Stomach (tissue), 19 donors: ENCODE measurements at places on chromosomes 11 and 22. TPM values are rescaled to one million over a fixed set of nuclear protein-coding genes. Genes with fewer than 3 reads are reported as not detected.

DNA sequence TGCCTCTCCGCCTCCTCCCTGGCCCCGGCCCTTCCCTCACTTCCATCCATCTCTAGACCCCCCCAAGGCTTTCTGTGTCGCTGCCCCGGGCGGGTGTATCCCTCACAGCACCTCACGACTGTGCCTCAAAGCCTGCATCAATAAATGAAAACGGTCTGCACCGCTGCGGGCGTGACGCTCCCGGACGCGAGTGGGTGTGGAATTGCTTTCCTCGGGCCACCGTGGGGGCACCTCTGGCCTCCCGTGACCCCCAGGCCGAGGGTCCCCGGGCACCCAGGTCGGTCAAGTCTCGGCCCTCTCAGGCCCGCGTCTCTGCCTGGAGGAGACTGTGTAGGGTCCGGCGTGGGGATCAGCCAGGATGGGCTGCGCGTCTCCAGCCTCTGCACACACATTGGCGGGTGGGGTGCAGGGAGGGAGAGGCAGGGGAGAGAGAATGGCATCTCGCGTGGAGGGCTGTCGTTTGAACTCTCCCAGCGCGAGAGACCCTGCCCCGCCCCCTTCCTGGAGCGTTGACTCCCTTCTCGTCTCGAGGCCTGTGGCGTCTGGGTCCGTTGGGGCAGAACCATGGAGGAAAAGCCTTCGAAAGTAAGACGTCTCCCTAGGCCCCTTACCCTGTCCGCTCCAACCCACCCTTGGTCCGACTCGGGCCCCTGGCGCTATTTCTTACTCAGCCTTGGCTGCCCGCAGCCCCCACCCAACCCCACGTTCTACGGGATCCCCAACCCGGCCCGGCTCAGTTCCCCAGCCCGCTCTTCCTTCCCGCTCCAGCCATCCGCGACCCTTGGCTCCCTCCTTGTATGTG, at the start of gene CATSPERZ:
CATSPERZ (plus strand) TSS at position 512 of the 802 bp plus-strand sequence; CDS start at position 565, 53 bp downstream.
- DNase-seq, result no peak

DNA sequence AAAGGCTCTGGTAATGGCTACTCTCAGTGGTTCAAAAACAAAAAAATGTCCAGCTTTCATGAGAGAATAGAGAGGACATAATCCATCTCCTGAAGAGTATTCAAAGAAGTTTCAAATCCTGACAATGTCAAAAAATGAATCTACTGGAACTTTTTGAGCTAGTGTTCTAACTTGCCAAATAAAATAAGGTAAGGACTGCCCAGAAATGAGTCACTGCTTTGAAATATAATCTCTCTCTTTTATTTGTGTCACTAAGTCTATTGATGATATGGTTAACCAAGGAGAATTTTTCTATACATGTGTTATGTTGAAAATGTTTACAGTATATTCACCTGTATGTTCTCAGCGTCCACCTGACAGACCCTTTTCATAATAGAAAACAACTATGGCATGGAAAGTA, 3.4 kb downstream of the GUCY1A2 start:
- DNase-seq, result no peak

DNA sequence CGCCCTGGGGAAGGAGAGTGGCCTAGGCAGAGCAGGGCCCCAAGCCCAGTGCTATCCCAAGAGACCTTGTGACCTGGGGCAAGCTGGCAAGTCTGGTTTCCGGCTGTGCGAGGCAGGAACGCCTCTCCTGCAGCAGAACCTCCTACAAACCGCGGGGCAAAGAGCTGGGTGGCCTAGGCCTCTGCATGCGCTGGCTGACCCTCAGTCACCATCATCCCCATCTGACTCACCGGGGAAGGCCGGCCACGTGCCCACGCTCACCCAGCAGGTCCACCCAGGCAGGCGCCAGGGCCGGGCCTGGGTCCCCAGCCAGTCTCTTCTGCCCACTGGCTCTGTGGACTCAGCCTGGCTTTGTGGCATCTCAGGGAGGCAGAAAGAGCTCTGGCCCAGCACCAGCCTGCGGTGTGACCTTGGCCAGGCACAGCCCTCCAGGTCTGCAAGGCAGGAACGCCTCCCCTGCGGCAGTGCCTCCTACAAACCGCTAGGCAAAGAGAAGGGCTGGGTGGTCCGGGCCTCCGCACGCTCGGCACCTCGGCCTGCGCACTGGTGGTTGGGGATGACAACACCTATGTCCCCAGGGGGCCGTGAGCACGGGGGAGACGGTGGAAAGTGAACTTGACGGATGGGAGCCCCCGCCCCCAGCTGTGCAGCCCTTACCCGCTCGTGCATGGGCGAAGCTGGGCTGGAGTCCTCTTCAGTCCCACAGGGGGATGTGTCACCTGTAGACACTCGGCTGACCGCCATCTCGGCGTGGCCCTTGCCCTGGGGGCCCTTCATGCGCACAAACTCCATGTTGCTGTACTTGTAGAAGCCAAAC, 38.2 kb downstream of the KIAA0930 start:
- no peak for DNase-seq

- peak; percentile 59 for DNase-seq
These were observed 28.3 kb downstream of the SLC1A2 start for GRCh38 chr11:35390737-35391682.

LRRC74B gene
- total RNA-seq, result not detected

DNA sequence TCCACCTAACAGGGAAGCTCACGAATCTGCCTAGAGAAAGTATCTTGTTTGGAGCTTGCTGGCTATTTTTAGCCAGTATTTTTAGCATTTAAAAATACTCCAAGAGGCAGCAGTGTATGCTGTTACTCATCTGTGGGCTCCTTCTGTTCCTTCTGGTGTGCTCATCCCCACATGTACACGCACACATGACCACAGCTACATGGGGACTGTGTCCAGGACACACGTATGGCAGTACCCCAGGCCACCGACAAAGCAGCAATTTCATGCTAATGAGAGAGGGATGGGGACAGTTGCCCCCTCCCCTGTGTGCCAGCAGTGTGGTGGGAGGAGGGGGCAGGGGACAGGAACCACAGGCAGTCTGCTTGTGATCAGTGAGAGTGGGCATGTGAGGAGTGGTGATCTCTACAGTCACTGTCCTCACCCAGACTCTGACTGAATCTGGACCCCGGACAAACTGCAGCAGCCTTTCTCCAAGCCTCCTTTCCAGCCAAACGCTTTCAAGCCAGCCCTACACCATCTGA, 16.4 kb downstream of the USP2 start:
- DNase-seq, result no peak

MRGPRX4 gene
- not detected for total RNA-seq

- DNase-seq, result peak; percentile 87
These were observed 109.6 kb downstream of the RRAS2 start for GRCh38 chr11:14249121-14249963.

DTX4 gene
- 16.8 TPM for total RNA-seq

OR10V1 gene
- not detected for total RNA-seq

DNA sequence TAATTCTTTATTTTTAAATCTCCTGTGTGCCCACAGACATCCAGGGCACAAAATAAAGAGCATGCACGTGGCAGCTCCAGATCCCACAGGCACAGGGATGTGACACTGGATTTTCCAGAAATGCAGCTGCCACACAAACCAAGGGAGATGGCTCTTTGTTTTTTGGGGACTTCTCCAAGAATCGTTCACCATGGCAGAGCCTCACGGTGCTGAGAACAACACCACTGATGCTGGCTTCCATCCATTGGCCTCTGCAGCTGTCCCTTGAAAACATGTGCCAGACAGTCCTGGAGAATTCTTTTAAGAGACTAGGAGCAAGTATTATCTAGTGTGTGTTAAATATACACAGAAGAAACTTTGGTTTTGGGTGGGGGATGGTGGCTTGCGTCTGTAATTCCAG, 108.4 kb upstream of the SLC22A12 start:
- DNase-seq, result no peak

DNA sequence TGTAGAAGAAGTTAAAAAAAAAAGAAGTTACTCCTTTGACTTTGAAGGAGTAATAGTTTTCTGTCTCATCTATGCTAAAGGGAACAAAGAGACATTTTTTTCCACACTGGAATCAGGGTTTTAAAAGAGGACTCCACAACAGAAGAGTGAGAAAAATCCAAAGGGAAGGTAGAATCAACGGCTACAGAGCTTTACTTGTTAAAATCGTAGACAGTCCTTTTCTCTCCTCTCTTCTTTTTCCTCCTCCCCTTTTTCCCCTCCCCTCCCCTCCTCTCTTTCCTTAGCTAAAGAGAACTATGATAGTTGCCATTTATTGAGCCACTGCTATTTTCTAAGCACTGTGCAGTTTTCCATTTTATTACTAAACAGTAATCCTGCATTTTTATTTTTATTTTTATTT, 29.2 kb downstream of the DDIAS start:
- DNase-seq, result no peak

GRCh38 chr22:20553947-20554741, 46.7 kb downstream of the MED15 start:
- no peak for DNase-seq

DNA sequence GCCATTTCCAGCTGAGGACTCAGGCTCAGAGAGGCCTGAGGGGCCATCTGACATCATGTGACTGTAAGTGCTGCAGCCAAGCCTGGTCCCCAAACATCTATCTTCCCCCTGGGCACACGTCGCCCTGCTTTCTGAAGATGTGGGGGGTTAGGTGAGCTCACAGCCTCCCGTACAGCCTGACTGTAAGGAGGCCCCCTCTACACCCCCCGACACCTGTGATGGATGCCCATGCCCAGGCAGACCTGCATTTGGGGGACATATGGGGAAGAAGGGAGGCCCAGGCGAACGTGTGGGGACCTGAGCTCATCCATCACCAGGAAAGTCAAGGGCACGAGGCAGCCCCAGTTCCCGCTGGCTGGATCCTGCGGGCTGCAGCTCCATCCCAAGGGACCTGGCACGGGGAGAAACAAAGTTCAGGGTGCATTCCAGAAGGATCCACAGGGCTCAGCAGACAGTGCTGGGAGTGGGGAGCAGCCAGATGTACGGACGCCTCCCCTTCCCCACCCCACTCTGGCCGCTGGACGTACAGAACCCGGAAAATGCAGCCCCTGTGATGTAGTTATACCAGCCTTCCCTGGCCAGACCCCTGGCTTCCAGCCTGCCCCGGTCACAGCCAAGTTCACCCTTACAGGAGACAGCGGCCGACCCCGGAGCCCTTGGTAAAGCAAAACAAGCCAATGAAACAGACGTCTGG, 1431.4 kb downstream of the BRD1 start:
- DNase-seq, result no peak

DNA sequence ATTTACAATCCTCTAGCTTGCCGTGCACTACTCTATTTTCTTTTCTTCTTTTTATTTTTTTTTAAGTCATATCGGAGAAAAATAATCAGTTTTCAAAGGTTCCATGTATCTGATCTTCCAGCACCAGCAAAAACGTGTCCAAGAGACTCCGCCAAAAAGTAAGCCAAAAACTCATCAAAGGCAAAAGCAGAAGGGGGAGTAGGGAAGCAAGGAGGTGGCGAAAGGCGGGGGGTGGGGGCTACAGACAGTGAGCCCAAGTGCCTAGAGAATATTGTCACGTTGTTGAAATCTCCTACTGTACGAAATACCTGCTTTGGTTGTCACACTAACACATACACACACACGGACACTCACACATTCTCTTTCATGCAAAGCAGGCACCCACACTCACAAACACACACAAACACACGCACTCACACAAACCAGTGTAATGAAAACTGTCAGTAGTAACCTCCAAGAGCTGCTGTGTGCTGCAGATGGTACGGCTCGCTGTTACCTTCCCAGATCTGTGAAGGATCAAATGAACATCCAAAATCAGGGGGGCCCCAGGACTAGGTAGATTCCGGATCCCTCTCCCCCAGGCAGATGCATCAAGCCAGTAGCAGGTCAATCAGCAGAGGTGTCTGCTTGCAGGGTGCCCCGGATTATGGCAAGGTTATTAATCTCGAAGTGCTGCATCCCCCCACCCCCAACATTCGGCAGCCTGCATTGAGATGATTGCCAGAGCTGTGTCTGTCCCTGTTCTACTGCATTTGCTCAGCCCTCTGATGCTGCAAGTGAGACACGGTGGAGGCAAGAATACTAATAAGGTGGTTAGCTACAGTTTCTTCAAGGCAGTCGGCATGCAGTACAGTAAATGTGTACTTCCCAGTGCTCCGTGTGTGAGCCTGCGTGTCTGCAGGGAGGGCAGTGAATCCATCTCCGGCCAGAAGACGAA, at the start of gene LRRC4C:
LRRC4C (minus strand) TSS at position 188 of the 937 bp plus-strand sequence.
- no peak for DNase-seq

GRCh38 chr11:4127357-4127756, 32.8 kb downstream of the RRM1 start:
- DNase-seq, result no peak

BEST1 gene
- total RNA-seq, result 27.4 TPM

APOBEC3G gene
- total RNA-seq, result 2.3 TPM

FAM181B gene
- not detected for total RNA-seq

ZFP91 gene
- total RNA-seq, result 39.4 TPM

LMO2 gene
- total RNA-seq, result 12.3 TPM

GRCh38 chr11:119952441-119952840, 185.5 kb downstream of the TRIM29 start:
- no peak for DNase-seq

HPS4 gene
- total RNA-seq, result 33.5 TPM

DNA sequence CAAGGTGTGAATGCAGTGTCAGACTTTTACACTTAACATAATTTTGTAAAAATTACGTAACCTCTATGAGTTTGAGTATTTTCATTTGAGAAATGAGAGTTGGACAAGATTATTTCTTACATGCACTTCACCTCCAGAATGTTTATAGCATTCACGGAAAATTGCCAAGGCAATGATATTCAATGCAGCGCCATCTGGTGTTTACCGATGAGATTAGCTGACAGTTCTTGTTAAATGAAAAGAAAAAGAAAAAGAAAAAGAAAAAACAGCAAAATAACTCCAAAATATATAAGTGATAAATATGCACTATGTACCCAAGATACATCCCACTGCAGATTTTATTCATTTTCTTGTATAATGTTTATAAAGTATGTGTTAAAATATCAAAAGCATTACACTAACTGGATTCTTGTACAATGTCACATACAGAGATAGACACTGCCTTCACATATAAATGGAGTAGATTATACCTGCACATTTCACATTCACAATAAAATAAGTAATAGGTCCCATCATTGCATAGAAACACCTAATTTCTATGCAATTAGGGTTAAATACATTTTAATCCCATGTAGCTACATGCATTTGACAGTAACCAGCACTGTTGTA, 976.3 kb upstream of the FAT3 start:
- DNase-seq, result peak; percentile 31

EMSY gene
- 24.5 TPM for total RNA-seq

DNA sequence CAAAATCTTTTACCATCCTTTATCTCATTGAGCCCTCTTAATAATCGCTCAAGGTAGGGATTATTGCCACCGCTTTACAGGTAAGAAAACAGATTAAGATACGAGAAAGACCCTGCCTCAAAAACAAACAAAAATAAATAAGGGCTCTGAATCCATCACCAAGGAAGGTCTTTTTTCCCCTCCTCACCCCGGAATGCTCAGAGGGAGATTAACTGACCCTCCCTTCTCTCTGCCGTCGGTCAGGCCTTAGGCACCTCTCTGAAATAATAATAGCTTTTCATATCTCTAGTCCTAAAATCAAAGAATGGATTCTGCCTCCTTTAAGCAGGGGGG, 620 bp upstream of the ATG2A start:
- DNase-seq, result no peak

AQP11 gene
- total RNA-seq, result not detected
